ENCODE measurements at places on chromosomes 7 and 10. TPM values are rescaled to one million over a fixed set of nuclear protein-coding genes. Genes with fewer than 3 reads are reported as not detected.

CNTNAP2 gene
- total RNA-seq: 1.4 TPM

BMI1 gene
- total RNA-seq: 41.7 TPM

SPRN gene
- total RNA-seq: 2.2 TPM

SPDYE11 gene
- total RNA-seq: not detected

CLCN1 gene
- total RNA-seq: not detected

LHPP gene
- 18.8 TPM for total RNA-seq

SFTPA1 gene
- not detected for total RNA-seq

NUPR2 gene
- not detected for total RNA-seq

GLI3 gene
- 57.9 TPM for total RNA-seq

ANKRD61 gene
- not detected for total RNA-seq

CHRM2 gene
- 30.0 TPM for total RNA-seq

SCIN gene
- total RNA-seq: 1.6 TPM

TET1 gene
- 20.4 TPM for total RNA-seq

KLF14 gene
- total RNA-seq: not detected

SAMD9 gene
- total RNA-seq: 15.6 TPM

IMMP2L gene
- total RNA-seq: 15.6 TPM

MYPN gene
- 1.0 TPM for total RNA-seq
